ENCODE measurements at places on chromosomes 5 and 9.

- no peak for DNase-seq
Measured at GRCh38 chr9:7073706-7074105, 315.9 kb downstream of the KDM4C start.

DNA sequence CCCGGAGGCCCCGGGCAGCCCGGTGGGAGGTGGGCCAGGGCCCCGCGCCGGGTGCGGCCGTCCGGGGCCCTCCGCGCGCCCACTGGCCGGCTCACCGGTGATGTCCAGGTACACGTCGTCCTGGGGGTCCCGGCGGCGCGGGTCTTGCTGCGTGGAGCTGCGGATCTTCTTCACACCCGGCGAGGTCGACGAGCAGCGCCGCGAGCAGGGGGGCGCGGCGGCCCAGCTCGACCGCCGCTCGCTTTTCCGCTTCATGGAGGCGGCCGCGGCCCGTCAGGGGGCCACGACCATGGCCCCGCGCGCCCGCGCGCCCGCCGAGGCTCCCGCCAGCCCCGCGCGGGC is 548 bp downstream of the CDC14B start:
- DNase-seq = no peak

DNA sequence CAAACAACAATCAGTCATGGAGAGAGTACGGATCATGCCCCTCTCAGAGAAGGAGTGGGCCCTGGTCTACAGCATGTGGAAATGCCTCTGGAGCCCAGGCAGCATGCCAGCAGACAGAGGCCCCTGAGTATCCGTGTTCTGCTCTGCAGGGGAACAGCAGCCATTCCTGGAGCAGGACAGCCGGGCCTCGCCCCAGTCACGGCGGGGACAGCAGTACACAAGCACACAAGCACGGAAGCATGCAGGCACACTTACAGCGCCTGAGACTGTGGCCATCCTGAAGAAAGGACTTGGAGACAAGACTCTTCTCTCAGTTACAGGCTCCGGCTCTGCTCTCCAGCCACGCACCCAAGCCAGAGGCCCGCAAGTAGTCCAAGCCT is 102.6 kb upstream of the ALDH1B1 start:
- DNase-seq = no peak

GRCh38 chr9:98039607-98040017 is 16.9 kb upstream of the NANS start:
- DNase-seq = no peak

DNA sequence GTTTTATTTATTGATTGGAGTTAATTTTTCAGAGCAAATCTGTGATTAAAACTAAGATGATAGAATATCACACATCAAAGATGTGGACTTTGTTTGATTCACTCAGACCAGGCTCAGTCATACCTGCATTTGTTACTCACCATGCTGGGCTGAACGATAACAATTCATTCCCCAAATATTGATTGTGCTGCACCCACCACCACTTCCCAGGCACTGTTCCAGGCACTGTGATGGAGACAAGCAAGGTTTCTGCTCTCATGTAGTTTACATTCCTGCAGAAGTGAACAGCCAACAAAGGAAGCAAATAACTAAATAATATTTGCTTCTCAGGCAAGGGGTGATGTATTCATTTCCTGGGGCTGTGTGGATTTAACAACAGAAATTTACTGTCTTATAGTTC is 428.3 kb downstream of the DNAH5 start:
- no peak for DNase-seq
